Activated CD4-positive, alpha-beta T cell treated with anti-CD3 and anti-CD28 coated beads, Interleukin-2, amount 10 ng/mL, durations not matched to agents 24 days and 14 days (primary cell): ENCODE measurements at places on chromosomes 3 and 15. TPM values are rescaled to one million over a fixed set of nuclear protein-coding genes. Genes with fewer than 3 reads are reported as not detected.

Gene ROBO1
- 0.05 and 0.21 TPM in 2 replicates for total RNA-seq

Gene LIPC
- 0.80 and 0.93 TPM in 2 replicates for total RNA-seq

Gene ROPN1
- total RNA-seq = not detected in 2 replicates

Gene GUCA1C
- not detected in 2 replicates for total RNA-seq

Gene ACKR2
- total RNA-seq = 0.42 and 0.69 TPM in 2 replicates

Gene CA12
- total RNA-seq = 0.43 and 0.63 TPM in 2 replicates

Gene MKRN2OS
- total RNA-seq = not detected in 2 replicates

Gene CD80
- total RNA-seq = 12.5 and 13.0 TPM in 2 replicates

Gene GPR171
- total RNA-seq = 159 and 164 TPM in 2 replicates

Gene SNX22
- total RNA-seq = 0.96 and 1.1 TPM in 2 replicates

Gene TRH
- not detected in 2 replicates for total RNA-seq

Gene FAM81A
- 0.47 and 1.9 TPM in 2 replicates for total RNA-seq

Gene ACSBG1
- total RNA-seq = not detected in 2 replicates

Gene FANCD2OS
- total RNA-seq = not detected in 2 replicates
